ENCODE measurements at places on chromosomes 11 and 22. TPM values are rescaled to one million over a fixed set of nuclear protein-coding genes. Genes with fewer than 3 reads are reported as not detected.

- DNase-seq = peak; percentile 77
- H3K4me3 ChIP-seq = no peak overlapping the region
- H3K27ac ChIP-seq = no peak overlapping the region
- no peaks in the 10 kb centered on the region for H3K27me3 ChIP-seq
- peaks cover 62% of the 10 kb centered on the region for H3K4me1 ChIP-seq
- no peaks in the 10 kb centered on the region for H3K36me3 ChIP-seq
Observed at GRCh38 chr11:75328426-75329277, 22.8 kb downstream of the ARRB1 start.

Gene IL10RA
- total RNA-seq = 7.3 TPM

GRCh38 chr11:15627560-15627959 lies 512.8 kb downstream of the INSC start:
- H3K27me3 ChIP-seq = no peaks in the 10 kb centered on the region
- DNase-seq = no peak
- H3K27ac ChIP-seq = no peak overlapping the region
- H3K36me3 ChIP-seq = no peaks in the 10 kb centered on the region

DNA sequence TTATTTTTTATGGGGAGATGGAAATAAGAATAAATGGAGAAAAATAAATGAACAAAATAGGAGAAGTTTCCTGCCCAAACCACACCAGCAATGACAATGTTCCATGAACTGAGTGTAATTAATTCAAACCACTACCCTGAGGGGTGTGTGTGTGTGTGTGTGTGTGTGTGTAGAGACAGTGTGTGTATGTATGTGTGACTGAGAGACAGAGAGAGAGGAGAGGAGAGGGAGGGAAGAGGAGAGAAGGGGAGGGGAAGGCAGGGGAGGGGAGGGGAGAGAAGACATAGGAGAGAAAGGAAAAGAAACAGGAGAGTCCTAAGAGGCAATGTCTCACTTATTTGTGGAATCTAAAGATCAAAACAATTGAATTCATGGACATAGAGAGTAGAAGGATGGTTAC lies 65.0 kb upstream of the POU2AF1 start:
- no peak overlapping the region for H3K4me3 ChIP-seq
- peaks cover 27% of the 10 kb centered on the region for H3K4me1 ChIP-seq
- no peaks in the 10 kb centered on the region for H3K27me3 ChIP-seq
- H3K36me3 ChIP-seq = no peaks in the 10 kb centered on the region
- DNase-seq = no peak
- no peak overlapping the region for H3K27ac ChIP-seq

Gene LRRN4CL
- total RNA-seq = 4.6 TPM

GRCh38 chr11:34235189-34235588 lies 122.6 kb downstream of the ABTB2 start:
- no peak overlapping the region for H3K27ac ChIP-seq
- peaks cover 7% of the 10 kb centered on the region for H3K4me1 ChIP-seq
- no peak overlapping the region for H3K4me3 ChIP-seq
- H3K36me3 ChIP-seq = no peaks in the 10 kb centered on the region
- no peaks in the 10 kb centered on the region for H3K27me3 ChIP-seq

DNA sequence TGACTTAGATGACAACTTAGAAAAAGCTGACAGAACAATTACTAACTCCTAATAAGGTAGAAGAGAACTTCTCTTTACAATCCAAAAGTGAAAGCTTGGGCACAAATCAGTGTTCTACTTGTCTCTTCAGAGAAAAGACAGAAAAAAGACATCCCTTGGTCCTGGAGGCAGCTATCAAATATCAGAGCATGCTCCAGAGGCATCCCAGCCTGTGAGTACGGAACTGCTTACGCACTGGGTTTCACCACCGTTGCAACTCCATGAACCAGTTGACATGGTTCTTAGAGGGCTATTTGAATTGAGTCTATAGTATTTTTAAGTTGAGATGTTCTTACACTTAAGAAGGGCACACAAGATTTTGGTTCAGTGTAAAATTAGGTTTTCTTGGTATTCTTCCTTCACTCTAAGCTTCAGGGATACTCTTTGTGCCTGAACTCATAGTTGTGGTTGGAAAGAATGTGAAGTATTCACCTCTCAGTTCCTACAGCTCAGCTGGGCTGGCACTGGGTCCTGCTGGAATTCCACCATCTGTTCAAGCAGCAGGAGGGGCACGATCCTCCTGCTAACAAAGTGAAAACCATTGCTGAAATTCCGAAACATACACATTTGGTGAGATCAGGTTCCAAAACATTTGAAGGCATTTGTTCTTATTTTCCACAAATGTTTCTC lies 6.3 kb downstream of the AKIP1 start:
- no peaks in the 10 kb centered on the region for H3K27me3 ChIP-seq
- H3K27ac ChIP-seq = no peak overlapping the region
- H3K4me3 ChIP-seq = no peak overlapping the region
- peaks cover 11% of the 10 kb centered on the region for H3K36me3 ChIP-seq

Gene PPP6R3
- 92.9 TPM for total RNA-seq

- DNase-seq = no peak
- no peaks in the 10 kb centered on the region for H3K36me3 ChIP-seq
- no peak overlapping the region for H3K27ac ChIP-seq
- no peaks in the 10 kb centered on the region for H3K27me3 ChIP-seq
- H3K4me3 ChIP-seq = no peak overlapping the region
- peaks cover 7% of the 10 kb centered on the region for H3K4me1 ChIP-seq
Observed at GRCh38 chr22:33854724-33855123, 65.6 kb downstream of the LARGE1 start.

DNA sequence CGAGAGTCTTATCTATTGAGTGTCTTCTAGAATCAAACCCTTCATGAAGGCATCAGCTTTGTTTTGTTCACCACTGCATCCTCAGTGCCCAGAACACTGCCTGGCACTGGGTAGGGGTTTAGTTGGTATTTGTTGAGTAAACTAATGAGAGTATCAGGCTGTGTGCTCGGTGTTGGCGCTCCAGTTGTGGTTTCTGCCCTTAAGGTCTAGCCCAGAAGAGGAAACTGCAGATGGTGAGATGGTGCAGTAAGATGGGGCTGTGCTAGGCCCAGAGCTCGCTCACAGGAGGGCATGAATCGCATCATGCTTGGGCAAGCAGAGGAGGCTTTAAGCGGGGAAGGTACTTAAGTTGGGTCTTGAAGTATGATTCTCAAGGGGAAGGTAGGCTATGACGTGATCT lies 97.2 kb downstream of the FBXO7 start:
- no peak for DNase-seq
- H3K27ac ChIP-seq = no peak overlapping the region
- H3K4me3 ChIP-seq = no peak overlapping the region
- no peaks in the 10 kb centered on the region for H3K4me1 ChIP-seq
- H3K36me3 ChIP-seq = no peaks in the 10 kb centered on the region

Measured in body of pancreas (tissue), 4 donors.